ENCODE measurements at places on chromosomes 13 and 19.

DNA sequence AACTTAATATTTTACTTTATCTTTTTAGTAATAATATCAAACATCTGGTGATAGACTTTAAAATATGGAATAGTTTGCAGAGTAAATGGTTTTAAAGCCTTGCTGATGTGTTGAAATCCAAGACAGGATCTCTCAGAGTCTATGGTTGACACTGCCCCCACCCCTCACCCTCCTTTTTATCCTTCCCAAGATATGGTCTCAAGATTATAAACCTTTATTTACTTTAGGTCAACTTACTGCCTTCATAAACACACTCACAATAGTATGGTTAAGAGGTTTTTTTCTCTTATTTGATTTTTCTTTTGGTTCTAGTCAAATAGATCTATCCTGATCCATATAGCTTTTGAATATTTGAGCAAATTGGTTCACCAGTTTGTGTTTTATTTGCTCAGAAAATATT is 39.0 kb downstream of the PAN3 start:
- no peak for DNase-seq

DNA sequence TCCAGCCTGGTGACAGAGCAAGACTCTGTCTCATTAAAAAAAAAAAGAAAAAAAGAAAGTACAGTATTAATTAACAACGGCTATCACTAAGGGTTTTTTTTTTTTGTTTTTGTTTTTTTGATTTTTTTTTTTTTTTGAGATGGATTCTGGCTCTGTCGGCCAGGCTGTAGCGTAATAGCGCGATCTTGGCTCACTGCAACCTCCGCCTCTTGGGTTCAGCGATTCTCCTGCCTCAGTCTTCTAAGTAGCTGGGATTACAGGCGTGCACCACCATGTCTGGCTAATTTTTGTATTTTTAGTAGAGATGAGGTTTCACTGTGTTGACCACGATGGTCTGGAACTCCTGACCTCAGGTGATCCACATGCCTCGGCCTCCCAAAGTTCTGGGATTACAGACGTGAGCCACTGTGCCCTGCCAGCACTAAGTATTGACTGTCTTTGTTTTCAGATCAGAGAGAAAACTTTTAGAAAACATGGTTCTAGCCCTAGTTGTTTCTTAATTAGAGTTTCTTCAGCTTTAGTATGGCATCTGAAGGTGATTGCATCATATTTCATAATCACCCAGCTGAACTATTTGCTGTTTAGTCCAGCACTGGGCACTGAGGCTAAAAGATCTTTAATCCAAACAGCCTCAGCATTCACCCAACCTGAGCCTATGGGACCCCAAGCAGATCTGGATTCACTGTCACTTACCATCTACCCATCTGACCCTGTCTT is 2.7 kb upstream of the GATAD2A start:
- no peak for DNase-seq

GRCh38 chr13:105513448-105513847 is 1022.0 kb downstream of the EFNB2 start:
- no peak for DNase-seq

DNA sequence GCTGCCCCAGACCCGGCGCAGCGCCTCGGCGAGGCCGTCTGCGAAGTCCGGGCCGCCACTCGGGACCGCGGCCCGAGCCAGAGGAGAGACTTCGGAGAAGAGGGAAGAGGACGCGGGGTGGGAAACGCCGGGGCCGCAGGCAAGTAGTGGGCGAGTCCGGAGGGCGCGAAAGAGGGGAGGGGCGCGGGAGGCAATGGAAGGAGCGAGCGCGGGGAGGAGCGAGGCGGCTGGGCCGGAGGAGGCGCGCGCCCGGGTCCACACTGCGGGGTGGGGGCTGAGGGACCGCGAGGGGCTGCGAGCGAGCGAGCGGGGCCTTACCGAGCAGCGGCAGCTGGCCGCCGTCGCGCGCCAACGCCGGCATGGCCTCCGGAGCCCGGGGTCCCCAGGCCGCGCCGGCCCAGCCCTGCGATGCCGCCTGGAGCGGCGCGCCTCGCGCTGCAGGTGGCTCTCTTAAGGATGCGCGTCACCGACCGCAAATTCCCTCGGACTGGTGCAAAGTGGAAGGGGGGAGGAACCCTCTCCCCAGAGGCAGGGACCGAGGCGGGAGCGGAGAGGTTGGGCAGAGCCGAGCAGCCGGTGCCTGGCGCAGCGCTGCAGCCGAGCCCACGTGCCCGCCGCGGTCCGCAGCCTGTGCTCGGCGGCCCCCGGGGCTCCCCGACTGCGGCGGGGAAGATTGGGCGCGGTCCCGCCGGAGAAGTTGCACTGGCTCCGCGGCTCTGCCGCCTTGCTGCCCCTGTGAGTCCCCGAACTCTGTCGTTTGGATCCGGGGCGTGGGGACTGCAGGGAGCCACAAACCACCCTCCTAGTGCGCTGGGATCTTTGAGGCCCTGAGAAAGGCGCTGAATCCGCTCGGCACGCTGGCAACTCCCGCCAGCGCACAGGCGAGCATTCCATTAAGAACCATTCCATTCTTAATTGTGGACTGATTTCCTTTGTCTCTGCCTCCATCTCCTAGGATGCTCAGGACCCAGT is at the start of gene FLT3:
TSS of gene FLT3 (minus strand) at position 427 of the 972 bp plus-strand sequence. CDS start at position 361, 66 bp downstream.
- no peak for DNase-seq

DNA sequence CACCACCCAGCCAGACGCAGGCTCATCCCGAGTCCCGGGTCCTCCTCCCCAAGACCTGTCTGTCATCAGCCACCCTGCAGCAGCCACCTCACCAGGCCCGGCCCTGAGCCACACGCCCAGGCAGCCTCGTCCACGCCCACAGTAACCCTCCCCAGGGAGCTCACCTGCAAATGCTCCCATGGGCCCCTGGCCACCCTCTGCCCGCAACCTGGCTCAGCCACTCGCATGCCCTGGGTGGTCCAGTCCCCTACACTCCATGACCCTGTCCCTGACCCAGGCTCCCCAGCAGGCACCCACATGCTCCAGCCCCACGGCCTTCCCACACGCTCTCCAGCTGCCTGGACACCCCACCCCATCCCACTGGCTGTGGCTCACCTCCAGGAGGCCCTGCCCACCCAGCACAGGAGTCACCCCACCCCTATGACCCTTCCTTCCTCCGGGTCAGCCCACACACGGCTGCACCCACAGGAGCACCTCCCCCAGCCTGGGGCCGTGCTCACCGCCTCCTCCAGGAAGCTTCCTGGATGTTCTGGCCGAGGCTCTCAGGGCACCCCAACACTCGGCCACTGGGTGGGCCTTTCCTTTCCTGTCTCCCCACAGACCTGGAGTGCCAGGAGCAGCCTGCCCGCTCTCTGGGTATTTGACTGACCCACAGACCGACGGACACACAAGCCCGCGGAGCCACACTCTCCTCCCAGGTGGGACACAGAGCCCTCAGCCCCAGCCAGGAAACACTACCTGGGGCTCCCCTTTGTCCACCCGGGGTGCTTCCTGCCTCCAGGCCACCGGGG is 3.6 kb downstream of the TMEM259 start:
- no peak for DNase-seq

DNA sequence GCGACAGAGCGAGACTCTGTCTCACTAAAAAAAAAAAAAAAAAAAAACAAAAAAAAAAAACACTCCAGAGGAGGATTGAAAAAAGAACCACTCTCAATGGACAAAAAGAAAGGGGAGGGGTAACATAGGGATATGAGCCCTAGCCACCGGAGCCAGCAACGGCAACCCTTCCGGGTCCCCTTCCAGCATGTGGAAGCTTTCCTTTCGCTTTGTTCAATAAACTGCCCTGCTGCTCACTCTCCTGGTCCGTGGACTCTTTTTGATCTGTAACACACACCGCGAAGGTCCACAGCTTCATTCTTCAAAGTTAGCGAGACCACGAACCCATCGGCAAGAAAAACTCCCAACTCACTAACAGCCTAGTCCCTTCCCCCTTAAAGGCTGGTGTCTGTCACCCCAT is 1.0 kb upstream of the REX1BD start:
- no peak for DNase-seq

GRCh38 chr19:52557231-52557995 is 12.7 kb upstream of the ZNF701 start:
- DNase-seq, result no peak

DNA sequence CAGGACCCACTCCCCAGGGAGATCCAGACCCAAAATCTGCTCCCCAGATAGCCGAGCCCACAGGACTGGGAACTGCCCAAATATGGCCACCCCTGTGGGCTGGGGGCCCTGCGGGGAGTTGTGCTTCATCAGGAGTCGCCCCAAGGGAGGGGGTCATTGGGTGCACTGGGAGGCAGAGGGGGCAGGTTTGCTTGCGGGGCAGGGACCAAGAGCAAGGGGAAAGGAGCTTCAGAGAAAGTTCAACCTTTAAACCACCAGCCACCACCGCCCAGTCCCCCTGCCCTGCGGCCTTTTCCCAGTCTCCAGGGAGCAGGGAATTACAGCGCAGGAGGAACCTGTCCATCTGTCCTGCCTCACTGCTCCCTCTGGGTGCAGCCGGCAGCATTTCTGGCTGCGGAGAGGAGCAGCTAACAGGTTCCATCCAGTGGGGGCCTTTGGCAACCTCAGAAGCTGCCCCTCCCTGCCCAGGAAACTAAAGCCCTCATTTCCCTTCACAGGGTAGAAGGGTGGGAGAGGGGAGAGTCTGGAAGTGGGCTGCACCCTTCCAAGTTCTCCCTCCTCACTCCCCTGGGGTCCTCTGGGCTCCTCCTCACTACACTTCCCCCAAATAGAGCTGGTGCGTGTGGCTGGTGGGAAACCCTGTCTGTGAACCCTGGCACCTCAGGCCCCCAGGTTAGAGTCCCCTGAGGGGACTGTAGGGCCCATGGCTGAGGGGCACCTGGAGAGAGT is 13.8 kb upstream of the ASF1B start:
- DNase-seq, result no peak

DNA sequence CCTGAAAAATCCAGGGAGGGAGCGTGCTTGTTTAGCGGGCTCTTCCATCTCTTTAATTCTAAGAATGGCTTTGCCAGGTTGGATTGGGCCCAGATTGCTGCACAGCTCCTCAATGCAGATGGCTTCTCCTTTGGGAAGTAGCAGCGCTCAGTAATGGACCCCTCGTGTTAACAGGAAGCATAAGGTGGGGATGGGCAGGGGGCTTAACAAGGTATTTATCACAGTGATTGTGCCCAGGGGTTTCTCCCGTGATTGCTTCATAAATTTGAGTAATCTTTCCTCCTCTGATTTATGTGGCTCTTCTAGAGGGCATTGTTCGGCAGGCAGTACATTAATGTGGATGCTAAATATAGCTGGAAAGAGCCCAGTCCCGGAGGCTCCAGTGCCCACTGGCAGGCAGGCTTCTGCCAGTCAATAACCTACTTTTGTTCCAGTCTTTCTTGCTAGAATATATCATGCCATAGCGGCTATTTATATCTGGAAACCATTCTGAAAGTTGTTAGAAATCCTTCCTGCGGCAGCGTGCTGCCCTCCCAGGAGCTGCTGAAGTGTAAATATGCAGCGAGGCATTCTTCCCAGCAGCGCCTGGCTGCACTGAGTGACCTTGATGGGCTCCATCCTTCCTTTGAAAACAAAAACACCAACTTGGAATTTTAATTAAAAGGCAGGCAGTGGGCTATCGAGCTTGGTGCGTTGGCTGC is 65.0 kb downstream of the FGF9 start:
- no peak for DNase-seq

DNA sequence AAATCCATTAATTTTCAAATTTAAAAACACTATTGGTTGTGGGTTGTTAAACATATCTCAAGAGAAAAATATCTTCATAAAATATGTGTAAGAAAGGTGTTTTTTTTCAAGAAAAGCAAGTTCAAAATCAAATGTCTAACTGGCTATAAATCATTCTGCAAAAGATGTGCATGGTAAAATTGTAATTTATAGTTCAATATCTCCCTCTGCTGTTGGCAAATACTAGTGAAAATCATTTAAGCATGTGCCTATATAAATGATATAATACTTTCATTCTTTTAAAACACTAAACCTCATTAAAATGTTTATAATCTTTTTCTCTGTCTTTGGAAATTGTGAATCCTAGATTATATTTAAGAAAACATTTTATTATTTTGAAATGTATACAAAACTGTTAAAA is 17.2 kb upstream of the SLITRK6 start:
- DNase-seq, result no peak

DNA sequence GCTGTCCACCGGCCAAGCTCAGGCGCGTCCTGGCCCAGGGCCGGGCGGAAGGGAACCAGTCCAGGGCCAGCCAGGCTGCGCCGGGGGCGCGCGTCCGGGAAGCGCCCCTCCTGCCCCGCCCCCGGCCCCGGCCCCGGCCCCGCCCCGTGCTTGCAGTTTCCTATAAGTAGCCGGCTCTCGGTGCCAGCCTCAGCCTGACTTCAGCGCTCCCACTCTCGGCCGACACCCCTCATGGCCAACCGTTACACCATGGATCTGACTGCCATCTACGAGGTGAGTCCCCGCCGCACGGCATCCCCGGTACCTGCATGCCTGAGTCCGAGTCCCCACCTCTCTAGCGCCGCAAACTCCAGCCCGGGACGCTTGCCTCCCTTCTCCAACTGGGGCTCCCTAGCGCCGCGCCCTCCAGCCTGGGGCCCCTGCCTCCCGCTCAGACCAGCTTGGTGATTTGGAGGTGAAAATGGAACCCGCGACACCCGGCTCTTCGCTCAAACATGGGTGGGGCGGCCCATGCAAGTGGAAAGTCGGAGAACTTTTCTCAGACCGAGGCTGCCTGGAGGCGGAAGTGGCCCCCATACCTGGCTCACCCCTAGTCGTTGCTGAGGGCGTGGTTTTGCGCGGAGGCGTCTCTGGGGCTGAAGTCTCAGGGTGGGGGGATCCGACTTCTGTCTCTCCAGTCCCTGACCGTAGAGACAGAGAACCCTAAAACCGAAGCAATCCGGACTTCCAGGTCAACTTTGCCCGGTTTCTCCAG is at the start of gene ZFP36:
TSS of gene ZFP36 (plus strand) at position 192 of the 754 bp plus-strand sequence. CDS start at position 250, 58 bp downstream.
- no peak for DNase-seq

DNA sequence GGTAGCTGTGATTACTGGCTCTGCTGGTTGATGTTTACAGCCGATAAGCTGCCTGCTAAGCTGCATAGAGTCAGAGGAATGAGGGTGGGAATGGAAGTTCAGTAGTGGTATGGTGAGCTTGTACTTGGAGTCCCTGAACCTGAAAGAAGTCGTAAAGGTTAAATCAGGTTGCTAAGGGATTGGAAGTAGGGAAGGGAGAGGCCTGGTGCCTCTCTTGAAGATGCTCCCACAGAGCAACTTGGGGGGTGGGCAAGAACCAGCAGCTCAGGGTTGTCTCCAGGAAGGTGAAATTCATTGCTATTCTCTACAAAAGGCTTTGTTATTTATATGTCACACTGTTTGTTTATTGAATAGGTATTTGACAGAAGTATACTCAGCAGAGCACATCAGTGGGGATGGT is 73.8 kb upstream of the OLFM4 start:
- no peak for DNase-seq

DNA sequence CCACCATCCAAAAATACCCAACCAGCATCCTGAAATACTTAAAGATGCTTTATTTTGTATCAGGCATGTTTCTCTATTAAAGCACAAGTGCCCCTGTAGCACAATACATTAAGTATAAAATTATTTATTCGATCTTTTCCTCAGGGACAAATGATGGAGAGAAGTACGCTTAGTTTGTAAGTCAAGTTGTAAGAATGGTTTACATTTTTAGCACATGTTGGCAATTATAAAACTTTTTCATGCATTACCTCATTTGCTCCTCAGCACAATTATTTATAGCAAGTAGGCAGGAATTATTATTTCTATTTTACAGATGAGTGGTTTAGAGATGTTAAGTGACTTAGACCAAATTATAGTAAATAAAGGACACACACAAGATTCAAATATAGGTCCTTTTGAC is 232.6 kb upstream of the HTR2A start:
- DNase-seq, result no peak

- no peak for DNase-seq
Measured at GRCh38 chr13:57311009-57311586, 144.1 kb downstream of the PRR20E start.

GRCh38 chr19:53908106-53908934 is 758 bp upstream of the CACNG7 start:
- no peak for DNase-seq

Measured in NCI-H1436 treated with DMSO at 0.1 percent for 48 hours (cell line).